ENCODE measurements at places on chromosomes 11 and 22.

DNA sequence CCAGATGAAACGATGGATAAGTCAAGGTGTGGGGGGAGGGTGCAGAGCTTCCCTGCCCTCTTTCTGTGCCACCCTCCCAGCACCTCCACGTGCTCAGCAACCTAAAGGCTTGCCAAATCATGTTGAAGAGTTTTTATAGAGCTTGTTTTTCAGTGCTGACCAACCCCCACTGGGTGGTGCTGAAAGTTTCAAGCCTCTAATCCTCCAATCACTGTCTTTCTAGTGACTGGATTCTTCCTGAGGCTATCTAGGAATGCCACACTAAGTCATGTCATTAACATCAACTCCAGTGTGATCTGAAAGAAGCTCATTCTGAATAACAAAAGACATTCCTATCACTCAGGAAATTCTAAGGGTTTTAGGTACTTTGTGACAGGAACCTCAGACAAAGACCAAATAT lies 382.6 kb downstream of the DYNC2H1 start:
- DNase-seq = no peak

- DNase-seq = no peak
These were observed 21.6 kb upstream of the LMO1 start for GRCh38 chr11:8285228-8285627.

- peak; percentile 89 for DNase-seq
These were observed 13.6 kb upstream of the TMEM216 start for GRCh38 chr11:61378713-61379313.

GRCh38 chr11:13249992-13250391 lies 27.6 kb upstream of the BMAL1 start:
- no peak for DNase-seq

GRCh38 chr11:56705784-56706396 lies 7.0 kb downstream of the OR9G1 start:
- no peak for DNase-seq

DNA sequence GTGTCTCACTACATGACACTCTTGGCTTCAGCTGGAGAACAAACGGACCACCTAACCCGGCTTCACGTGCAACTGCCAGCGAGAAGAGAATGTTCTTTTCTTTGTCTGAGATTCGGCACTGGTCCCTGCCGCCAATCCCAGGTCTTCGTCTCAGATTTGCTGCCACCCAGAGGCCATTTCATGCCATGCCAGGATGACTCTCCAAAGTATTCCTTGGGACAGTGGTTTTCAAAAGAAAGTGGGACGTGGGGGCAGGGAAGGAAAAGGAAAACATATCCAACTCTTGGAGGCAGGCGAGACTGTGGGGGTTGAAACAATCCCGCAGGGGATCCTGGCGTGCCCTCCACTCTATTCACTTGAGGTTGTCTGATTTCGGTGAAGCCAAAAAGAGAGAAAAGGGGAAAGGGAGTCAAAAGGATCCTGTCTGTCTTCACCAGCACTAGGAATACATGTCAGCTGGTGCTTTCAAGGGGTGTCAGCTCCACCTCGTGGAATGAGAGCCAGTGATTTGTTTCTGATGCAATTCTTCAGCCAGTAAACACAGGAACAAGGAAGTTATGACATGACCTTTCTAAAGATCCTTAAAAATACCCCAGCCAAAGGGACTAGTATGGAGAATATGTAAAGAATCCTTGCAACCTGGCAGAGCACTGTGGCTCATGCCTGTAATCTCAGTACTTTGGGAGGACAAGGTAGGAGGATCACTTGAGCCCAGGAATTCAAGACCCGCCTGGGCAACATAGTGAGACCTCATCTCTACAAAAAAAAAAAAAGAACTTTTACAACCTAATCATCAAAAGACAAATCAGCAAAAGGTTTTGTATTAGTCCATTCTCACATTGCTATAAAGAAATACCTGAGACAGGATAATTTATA lies 41.0 kb upstream of the APLNR start:
- DNase-seq = peak; percentile 32

DNA sequence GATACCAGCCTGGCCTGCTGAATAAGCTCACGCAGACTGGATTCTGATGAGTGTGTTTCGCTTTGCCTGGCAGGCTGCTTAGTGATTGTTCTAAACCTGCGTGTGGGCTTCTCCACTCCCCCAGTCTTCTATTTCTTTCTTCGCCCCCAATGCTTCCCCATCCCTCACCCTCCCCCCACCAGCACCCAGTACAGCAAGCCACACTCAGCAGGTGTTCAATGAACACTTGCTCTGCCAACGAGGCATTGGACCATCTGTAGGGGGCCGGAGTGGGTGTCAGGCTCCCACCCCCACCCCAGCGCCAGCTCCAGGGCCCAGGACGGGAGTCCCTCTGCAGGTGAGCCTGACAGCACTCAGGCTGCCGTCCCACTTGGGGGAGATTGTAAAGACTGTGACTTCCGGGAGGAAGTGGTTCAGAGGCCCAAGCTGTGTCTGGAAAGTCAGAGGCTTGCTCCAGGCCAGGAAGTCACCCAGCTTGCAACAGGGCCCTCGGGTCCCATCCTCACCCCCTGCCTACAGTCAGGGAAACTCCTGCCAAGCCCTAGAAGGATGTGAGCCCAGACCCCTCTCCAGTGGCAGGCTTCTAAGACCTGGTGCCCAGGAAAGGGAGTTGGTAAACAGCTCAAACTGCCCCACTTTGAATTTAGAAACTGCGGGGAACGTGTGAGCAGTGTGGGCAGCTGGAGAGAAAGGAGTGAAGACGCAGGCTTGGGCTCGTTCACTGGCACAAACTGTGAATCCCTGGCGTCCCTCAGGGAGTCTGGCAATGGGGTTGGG lies 66.3 kb upstream of the PRDM11 start:
- DNase-seq = no peak

- no peak for DNase-seq
These were observed 566 bp downstream of the DDB1 start for GRCh38 chr11:61332281-61332796.

- DNase-seq = no peak
These were observed 18.1 kb downstream of the TSPAN32 start for GRCh38 chr11:2319791-2320472.

GRCh38 chr11:16897470-16898061 lies 116.6 kb downstream of the PLEKHA7 start:
- no peak for DNase-seq

- no peak for DNase-seq
These were observed 108.5 kb downstream of the TP53I11 start for GRCh38 chr11:44842220-44842619.

DNA sequence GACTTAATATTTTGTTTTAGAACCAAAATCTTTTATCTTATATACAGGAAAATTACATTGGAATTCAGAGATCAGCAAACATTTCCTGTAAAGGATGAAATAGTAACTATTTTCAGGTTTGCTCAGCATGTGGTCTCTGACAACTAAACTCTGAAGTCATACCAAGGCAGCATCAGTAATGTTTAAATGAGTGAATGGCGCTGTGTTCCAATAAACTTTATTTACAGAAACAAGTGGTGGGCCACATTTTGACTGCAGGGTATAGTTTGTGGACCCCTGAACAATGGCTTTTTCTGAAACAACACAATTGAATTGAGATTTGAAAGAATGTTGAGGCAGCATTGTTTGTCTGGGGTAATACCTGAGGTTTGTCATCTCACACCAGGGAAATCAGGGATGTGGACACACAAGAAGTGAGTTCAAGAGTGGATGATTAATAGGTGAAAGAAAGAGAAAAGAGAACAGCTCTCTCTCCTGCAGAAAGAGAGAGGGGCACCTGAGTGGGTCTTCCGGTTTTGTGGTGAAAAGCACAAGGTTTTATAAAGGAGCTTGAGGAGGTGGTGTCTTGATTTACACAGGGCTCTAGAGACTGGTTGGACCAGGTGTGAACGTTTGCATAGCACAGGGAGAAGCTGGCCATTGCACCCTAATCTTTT lies 113.5 kb upstream of the VPREB1 start:
- no peak for DNase-seq

- DNase-seq = no peak
These were observed 5.9 kb downstream of the PLXNB2 start for GRCh38 chr22:50301581-50301991.

DNA sequence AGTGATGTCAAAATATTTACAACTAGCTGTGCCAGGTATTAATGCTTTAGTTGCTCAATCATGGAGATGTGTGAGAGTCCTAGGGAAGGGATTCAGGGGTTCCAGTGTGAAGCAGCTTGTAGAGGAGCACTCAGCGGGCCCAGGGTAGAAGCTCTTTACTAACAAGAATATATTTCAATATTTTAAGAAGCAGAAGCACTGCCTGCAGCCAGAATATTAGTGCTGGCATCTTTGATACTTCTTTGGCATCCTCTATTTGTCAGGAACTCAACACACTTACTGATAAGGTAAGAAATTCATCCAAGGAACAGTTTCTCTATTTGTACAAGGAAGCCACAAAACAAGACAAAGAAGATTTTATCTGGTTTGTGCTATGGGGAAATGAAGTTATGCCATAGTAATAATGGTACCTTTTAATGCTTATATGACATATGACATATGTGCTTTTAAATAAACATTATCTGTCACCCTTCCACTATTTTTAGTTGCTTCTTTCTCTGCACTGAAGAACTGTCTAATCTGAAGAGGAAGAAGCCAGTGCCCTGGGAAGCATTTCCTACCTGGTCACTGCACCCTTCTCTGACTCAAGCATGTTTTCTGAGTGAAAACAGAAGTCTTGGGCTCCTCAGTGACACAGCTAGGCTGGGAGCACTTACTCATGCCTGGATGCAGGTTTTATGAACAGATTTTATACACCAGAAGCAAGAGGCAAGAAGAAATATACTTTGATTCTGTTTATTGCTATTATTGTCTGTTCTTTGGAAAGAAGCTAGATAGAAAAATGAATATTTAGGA lies 388.1 kb upstream of the CCDC90B start:
- no peak for DNase-seq

GRCh38 chr22:45686836-45687235 lies 15.2 kb downstream of the ATXN10 start:
- DNase-seq = no peak

GRCh38 chr11:47672283-47672730 lies 29.9 kb upstream of the MTCH2 start:
- no peak for DNase-seq

- DNase-seq = no peak
These were observed 31.0 kb upstream of the ACCSL start for GRCh38 chr11:44016546-44017442.

DNA sequence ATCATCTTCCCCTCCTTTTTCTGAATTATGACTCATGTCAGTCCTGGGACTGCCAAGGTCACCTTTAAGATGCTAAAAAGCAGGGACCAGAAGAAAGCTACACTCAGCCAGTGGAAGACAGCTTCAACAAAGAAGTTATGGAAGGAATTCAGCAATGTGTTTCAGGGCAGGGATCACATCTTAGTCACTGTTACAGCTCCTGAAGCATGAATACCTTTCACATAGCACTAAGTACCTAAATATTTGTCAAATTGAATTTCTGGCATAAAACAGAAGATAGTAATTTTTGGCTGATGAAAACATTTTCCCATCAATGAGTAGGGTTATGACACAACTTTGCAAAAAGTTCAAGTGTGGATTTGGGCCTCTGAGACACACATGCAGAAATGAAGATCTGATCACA lies 5.2 kb downstream of the DDB1 start:
- no peak for DNase-seq

DNA sequence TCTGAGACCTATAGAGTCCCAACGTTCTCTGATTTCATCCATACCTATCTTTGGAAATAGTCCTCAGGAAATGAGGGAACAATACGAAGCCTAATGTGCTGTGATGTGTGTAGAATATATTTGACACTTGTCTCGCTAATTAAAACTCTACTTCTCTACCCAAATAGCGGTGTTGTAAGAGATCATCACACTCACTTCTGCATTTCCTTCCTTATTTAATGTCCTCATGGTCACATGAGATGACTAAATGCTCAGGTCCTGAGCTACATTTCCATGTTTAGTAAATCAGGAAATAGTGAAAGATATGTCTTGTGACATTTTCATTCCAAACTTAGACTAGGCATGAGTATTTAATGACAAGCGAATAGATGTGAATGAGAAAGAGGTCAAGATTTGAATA lies 112.3 kb downstream of the MAML2 start:
- no peak for DNase-seq

GRCh38 chr11:80417681-80418080 lies 976.9 kb upstream of the TENM4 start:
- no peak for DNase-seq

GRCh38 chr11:131790586-131790985 lies 420.2 kb downstream of the NTM start:
- no peak for DNase-seq

DNA sequence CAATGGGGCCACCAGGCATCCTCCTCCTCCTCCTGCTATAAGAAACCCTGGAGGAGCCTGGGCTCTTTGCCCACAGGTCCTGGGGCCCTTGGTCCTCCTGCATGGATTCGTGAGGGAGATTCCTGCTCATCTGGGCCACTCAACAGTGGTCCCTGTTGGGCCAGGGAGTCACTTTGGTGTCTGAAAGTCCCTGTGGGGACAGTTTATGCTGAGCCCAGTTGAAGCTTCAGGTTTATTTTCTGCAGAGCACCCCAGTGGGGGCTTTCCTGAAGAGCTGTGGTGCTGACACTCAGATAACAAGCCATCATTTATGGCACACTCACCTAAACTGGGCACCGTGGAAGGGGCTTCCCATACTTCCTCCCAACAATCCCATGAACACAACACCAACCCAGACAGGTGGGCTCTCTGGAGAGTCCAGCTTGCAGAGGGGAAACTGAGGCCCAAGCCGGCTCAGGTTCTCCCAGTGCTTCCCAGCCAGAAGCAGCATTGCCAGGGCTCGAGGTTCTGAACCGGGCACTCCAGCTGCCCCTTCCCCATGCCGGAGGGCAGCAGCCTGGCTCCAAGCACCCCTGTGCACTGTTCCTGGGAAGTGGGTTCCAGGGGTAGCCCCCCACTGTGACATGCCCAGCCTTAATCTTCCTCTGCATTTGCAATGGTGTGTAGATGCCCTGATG lies 91.3 kb downstream of the MYEOV start:
- no peak for DNase-seq

- DNase-seq = no peak
These were observed 23.5 kb upstream of the ANKK1 start for GRCh38 chr11:113363996-113364641.

DNA sequence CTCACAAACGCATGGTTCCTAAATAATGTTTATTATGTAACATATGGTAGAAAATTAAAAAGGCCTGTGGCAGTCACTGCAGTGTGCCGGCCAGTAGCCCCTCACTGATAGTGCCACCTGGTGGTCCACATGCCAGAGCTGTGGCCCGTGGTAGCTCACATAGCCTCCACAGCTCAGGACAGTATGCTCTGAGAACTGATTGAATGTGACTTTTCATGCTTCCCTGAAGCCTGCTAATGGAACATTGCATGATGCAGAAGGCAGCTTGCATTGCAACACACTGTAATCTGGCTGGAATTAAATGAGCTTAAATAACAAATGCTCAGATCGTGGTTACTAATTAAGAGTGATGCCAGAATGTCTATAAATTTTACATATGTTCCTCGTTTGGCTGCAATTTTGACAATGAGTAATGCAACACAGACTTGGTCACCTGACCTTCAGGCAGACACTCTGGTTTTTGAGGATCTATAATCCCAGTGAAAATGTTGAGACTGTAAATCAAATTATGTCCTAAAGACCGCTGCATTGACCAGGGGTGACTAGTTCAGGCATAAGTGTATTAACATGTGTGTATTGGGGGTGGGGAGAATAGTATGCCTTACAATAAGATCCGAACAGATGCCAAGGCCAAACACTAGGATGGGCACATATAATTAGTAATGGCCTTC lies 566.4 kb downstream of the METTL15 start:
- DNase-seq = no peak
